Adrenal gland (tissue), 19 donors: ENCODE measurements at places on chromosomes 3 and 15.

GRCh38 chr3:1092771-1093170 is at the start of gene CNTN6:
CNTN6 (plus strand) TSS chr3:1093024; CDS start chr3:1148009, 54,985 bp downstream.
- peak; percentile 15 for DNase-seq

- DNase-seq = no peak
Observed at GRCh38 chr15:64209680-64210334, 47.0 kb upstream of the PPIB start.

- no peak for DNase-seq
Observed at GRCh38 chr3:109442531-109442930, 105.2 kb upstream of the DPPA4 start.

DNA sequence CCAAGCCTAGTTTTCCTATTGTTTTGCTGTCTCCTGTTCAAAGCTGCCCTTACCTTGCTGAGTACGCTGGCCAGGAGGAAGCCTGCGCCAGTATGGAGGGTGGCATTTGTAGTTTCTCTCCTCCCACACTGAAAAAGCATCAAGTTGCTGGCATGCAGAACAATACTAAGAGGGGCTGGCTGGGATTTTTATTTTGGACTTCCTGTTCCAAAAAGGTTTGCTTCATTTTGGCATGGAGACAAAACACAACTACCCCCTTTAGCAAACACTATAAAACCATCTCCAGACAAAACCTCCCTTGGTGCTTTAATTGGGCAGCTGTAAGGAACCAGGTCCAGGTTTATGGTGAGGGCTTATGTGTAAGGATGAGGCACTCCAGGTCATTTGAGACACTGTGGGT is 457.6 kb downstream of the PDCD6IP start:
- DNase-seq = no peak

GRCh38 chr15:72472992-72473610 is 1.0 kb upstream of the ARIH1 start:
- no peak for DNase-seq

DNA sequence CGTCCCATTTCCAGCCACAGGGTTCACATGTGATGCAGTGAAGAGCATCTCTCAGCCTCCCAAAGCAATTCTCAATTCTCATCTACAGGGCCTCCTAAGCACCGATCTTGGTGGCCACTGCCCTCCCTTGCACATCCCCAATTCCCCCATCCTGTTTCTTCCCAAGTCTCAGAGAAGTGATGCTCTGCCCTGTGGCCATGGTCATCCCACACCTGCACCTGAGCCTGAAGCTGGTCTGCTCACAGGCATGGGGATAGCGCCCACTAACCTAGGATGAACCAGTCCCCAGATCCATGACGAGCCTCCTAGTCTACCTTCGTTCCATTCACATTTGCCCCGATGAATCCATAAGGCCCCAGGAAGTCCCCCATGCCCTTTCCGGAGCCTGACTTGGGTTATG is 201.5 kb downstream of the UACA start:
- no peak for DNase-seq

GRCh38 chr15:70274255-70274880 is 176.7 kb upstream of the TLE3 start:
- no peak for DNase-seq

GRCh38 chr15:40937762-40938535 is 8.8 kb downstream of the DLL4 start:
- DNase-seq = no peak

DNA sequence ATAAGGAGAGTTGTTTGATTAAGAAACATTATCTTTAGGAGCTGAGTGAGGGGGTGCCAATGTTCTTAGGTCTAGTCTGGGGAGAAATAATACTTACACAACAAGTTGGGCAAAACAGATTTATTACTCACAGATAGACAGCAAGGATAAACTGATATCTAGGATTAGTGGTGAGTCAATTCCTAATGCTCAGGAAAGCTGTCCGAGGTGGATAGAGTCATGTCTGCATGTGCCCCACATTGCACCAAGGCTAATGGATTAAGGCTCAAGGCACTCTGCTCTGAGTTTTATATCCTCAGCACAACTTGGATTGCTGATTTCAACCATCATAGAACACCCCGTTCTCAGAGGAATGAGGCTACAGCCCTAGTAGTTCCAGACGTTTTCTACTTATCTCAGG is 1042.3 kb downstream of the OTOL1 start:
- DNase-seq = no peak

- DNase-seq = no peak
Observed at GRCh38 chr3:76367281-76367680, 581.9 kb upstream of the ZNF717 start.

GRCh38 chr3:69326855-69327300 is 59.0 kb downstream of the FRMD4B start:
- DNase-seq = no peak

- DNase-seq = peak; percentile 97
Observed at GRCh38 chr3:141231101-141231951, at the start of gene PXYLP1. PXYLP1 (plus strand) TSS chr3:141231825; CDS start chr3:141260176, 28,351 bp downstream.

GRCh38 chr3:87997298-87997697 is 61.5 kb downstream of the CGGBP1 start:
- DNase-seq = peak; percentile 25

DNA sequence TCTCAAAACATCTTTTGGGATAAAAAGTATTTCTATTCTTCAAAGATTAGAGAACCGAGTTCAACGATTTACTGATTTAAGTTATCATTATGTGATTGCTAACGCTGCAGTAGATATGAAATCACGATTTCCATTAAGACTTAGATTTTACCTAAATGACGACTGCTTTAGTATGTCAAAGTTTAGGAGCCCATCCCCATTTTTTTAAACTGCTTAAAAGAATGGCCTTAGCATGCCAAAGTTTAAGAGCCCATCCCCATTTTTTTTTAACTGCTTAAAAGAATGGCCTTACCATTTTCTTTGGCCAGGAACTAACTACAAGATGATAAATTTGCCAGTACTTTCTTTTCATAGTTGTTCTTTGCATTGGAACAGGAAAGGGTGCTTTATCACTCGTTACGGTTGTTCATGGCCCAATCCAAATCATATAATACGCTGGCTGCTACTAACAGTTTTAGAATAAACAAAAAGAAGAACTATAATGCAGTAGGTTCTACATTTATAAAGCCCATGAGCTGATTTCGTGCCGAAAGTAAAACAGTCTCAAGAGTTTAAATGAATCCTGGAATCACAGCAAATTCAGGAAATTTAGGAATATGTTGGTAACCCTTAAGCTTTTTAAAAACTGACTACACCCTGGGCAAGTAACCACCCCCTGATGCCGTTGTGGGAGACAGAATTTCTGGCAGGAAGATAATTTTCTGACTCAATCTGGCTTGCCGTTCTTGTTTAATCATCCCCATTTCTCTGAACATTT is 869 bp upstream of the TSC22D2 start:
- DNase-seq = no peak

- DNase-seq = no peak
Observed at GRCh38 chr3:32960404-32961170, 9.1 kb downstream of the CCR4 start.

DNA sequence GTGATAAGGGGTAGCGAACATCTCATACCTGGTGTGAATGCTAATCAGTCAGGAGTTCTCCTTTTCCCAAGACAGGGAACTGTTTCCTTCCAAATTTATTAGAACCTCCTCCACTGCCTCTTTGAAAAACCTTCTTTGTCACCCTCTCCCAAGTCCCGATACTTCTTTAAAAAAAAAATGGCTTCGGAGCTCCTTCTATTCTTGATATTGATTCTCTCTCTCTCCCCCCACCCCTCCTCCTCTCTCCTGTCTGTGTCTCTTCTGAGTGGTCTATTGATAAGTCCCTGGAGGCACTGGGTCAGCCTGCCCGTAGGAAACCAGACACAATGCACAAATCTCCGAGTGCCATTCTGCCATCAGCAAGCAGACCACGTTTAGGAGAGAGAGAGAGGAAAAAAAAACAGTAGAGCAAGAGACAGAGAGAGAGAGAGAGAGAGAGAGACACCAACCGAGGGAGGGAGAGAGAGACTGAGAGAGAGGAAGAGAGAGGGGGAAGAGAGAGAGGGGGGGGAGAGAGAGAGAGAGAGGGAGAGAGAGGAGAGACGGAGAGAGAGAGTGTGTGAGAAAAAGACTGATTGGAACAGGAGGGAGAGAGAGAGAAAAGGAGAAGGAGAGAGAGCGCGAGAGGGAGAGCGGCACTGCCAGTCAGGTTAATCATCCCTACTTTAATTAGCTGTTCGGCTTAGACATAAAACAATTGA is 160.9 kb downstream of the TIGIT start:
- peak; percentile 73 for DNase-seq

DNA sequence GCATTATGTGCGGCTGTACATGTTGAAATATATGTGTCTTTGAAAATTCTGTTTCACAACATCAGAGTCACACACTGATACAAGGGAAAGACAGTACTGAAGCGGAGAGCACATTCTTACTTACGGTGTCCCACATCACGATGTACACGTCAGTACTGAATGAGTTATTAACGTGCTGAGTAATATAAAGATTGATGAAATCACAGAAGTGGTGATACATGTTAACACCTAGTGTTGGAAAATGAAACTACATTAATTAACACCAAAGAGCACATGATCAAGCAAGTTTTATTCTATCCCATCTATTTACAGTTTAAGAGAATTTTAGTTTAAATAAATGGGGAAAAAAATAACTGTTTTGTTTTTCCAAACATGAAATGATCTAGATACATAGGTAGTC is 15.6 kb downstream of the EOGT start:
- no peak for DNase-seq

GRCh38 chr3:184540777-184541681 is 20.6 kb upstream of the EPHB3 start:
- DNase-seq = peak; percentile 59

GRCh38 chr3:38001456-38002081 is 11.0 kb downstream of the VILL start:
- DNase-seq = no peak
